ENCODE measurements at places on chromosomes 2 and 18.

- no peak for DNase-seq
These were observed 713.4 kb upstream of the VRK2 start for GRCh38 chr2:57333221-57333620.

DNA sequence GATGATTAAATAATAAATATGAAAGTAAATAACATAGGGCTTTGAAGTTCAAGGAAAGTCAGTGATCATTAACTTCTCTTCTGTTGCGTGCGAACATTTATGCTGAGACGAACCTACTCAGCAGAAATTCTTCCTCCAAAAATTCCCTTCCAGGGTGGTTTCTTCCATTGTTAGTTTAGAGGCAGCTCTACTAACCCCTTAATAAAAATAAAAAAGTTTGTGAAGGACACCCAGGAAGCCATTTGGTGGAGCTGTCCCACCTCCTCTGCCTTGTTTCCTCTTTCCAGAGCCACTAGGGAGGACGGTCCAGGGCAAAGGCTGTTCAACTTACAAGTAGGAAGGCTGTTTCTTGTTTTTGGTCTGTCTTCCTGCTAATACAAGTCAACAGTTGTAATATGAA lies 2.1 kb upstream of the SMAD2 start:
- DNase-seq, result no peak

DNA sequence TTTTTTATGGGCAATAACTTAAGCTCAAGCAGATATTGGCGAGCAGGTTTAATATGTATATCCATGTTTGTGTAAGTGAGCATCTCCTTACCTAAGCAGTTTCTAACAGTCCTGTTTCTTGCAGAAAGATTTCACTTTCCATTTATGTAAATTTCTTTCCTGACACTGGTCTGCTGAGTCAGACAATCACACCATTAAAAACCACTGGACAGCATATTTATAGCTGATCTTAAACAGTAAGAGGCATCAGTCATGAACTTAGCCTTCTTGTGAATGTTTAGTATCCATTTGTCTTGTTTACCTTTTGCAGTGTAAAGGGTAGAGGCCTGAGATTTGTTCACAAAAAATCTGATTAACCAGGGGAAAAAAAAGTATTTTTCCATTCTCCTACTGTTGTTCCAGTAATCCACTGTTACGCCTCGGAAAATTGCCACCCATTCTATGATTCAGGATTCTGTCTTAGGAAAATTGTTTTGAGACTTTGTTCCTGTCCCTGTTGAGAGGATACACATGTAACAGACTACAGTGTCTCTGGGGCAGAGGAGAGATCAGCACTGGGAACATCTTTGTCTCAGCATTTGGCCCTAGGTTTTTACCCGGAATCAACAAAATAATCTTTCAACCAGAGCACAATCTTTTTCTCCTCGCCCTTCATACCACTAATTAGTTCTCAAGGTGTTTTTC lies 521.0 kb upstream of the NRP2 start:
- DNase-seq, result no peak

DNA sequence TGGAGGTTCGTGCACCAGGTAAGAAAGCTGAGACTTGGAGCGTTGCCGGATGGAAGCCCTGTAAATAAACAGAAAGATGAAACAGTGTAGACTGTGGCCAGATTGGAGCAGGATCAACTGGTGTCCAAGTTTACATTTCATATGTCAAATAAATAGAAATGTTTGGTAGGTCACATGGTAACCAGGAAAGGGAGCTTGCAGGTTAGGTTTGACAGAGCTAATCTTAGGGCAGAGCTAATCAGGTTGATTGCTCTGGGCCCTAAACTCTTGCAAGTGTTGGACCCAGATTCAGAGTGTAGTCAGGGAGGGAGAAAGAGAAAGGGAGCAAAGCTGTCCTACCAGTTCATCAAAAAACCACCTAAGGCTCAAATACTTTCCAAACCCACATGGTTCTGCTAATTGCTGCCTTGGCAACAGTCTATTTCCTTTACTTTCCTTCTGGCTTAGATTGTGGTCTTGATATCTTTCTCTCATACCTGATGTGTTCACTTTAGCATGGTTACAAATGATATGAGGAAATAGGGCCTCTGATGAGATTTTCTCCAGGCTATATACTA lies 63.2 kb downstream of the G6PC2 start:
- no peak for DNase-seq

- DNase-seq, result no peak
These were observed 9.3 kb downstream of the PROM2 start for GRCh38 chr2:95283562-95283961.

DNA sequence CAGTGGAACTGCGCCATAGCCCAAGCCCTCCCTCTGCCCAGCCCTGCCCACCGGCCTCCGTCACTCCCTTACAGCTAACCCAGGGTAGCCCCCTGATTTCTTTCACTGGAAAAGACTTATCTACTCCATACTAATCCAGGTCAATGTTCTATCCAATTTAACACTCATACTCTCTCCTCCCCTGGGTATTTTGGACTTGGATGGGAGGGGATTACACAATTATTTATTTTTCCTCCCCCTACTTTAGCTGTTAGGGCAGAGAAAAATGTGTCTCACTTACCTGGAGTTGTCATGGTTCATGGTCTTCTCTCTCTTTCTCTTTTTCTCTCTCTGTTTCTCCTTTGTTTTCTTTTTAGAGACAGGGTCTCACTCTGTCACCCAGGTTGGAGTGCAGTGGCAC lies 100.6 kb upstream of the ST8SIA3 start:
- DNase-seq, result no peak

DNA sequence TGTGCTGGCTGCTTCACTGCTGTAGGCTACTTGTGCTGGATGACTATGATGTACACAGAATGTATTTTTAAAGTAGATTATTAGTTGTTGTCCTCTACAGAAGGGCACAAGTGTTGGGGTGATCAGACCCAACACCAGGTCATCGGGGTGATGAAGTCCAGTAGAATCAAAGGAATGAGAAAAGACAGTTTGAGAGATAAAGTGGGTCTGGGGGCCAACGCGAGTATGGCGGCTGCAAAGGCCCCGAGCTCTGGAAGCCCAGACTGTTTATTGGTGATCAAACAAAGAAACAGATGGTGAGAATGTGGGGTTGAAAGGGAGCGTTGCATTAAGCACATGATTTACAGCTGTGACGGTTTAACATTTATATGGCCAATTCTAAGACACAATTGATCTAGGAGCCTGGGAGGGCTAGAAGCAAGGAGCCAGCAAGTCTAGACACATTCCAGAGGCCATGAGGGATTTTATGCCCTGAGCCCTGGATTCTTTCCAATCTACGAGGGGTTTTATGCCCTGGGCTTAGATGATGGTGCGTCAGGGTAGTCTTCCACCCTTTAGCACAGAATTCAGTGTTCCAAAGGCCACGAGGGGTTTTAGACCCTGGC lies 153.5 kb downstream of the AGPS start:
- no peak for DNase-seq

Measured in thoracic aorta (tissue), 2 donors.